ENCODE measurements at places on chromosomes 6 and 20. TPM values are rescaled to one million over a fixed set of nuclear protein-coding genes. Genes with fewer than 3 reads are reported as not detected.

TFAP2B gene
- total RNA-seq: not detected

FKBP1C gene
- total RNA-seq: 0.89 TPM

SLC2A10 gene
- total RNA-seq: 14.7 TPM

PHACTR1 gene
- total RNA-seq: 7.9 TPM

BAG2 gene
- total RNA-seq: 6.1 TPM

BPIFB1 gene
- 2.1 TPM for total RNA-seq

RIPPLY2 gene
- total RNA-seq: 0.80 TPM

FUT9 gene
- 0.27 TPM for total RNA-seq

NRSN1 gene
- not detected for total RNA-seq

MEP1A gene
- total RNA-seq: not detected

Data from sciatic nerve (tissue), 2 donors.